ENCODE measurements at places on chromosomes 13 and 19. TPM values are rescaled to one million over a fixed set of nuclear protein-coding genes. Genes with fewer than 3 reads are reported as not detected.

GRCh38 chr13:45943120-45943519 is 91.6 kb upstream of the SIAH3 start:
- DNase-seq, result no peak

GRCh38 chr19:49574206-49574755 is 6.1 kb downstream of the NOSIP start:
- DNase-seq, result no peak

DNA sequence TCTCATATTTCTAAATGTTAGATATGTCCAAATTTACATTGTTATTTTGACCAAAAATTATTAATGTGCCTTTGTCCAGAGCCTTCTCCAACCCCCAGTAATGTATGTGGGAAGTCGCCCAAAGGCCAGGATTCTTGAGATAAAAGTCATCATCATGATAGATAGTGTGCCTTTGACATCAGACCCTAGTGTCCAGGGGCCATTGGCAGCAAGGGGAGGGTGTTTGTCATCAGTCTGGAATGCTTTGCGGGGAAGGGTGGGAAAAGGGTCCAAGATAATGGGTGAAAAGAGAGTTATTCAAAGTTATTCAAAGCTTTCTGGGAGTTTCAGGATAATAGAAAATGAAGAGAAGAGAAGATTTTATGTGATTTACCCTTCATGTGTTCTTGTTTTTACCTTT is 909.5 kb upstream of the GPC6 start:
- no peak for DNase-seq

GRCh38 chr19:54035215-54036178 is 28.2 kb downstream of the VSTM1 start:
- DNase-seq, result no peak

PCDH8 gene
- polyA plus RNA-seq, result not detected

Measured in left renal cortex interstitium (tissue), 4 donors.